Activated naive CD8-positive, alpha-beta T cell treated with anti-CD3 and anti-CD28 coated beads, Interleukin-2, amount 10 ng/mL, durations not matched to agents 7 days and 5 days (primary cell): ENCODE measurements at places on chromosomes 6 and 20. TPM values are rescaled to one million over a fixed set of nuclear protein-coding genes. Genes with fewer than 3 reads are reported as not detected.

GRCh38 chr20:24776755-24777271 lies 172.3 kb upstream of the CST7 start:
- no peak for DNase-seq

MUC21 gene
- not detected for total RNA-seq

- DNase-seq = no peak
These were observed 154.5 kb downstream of the LPA start for GRCh38 chr6:160509610-160510009.

DNA sequence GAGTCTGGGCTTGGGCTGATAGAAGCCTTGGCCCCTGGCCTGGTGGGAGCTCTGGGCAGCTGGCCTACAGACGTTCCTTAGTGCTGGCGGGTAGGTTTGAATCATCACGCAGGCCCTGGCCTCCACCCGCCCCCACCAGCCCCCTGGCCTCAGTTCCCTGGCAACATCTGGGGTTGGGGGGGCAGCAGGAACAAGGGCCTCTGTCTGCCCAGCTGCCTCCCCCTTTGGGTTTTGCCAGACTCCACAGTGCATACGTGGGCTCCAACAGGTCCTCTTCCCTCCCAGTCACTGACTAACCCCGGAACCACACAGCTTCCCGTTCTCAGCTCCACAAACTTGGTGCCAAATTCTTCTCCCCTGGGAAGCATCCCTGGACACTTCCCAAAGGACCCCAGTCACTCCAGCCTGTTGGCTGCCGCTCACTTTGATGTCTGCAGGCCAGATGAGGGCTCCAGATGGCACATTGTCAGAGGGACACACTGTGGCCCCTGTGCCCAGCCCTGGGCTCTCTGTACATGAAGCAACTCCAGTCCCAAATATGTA lies 957 bp upstream of the VEGFA start:
- DNase-seq = no peak

GRCh38 chr6:3422435-3423070 lies 34.3 kb downstream of the SLC22A23 start:
- no peak for DNase-seq

ARID1B gene
- total RNA-seq = 98.2 TPM

DNA sequence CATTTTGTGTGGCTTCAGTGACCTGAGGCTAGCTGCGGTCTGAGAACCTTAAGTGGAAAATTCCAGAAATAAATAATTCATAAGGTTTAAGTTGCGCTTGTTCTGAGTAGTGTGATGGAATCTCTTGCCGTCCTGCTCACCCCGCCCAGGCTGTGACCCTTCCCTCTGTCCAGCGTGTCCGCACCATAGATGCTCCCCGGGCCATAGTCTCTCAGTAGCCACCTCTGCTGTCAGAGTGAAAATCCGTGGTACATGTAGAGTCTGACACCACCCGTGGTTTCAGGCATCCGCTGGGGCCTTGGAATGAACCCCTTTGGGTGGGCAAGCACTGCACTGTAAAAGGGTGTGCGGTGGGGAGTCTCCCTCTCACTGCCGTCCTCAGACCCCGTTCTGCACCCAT lies 11.7 kb downstream of the UNC93A start:
- no peak for DNase-seq
